Stimulated activated CD8-positive, alpha-beta memory T cell treated with anti-CD3 and anti-CD28 coated beads, Interleukin-7, amount 100 ng/mL, for 1 hour (primary cell): ENCODE measurements at places on chromosomes 11 and 22.
A peak's percentile ranks its signal among the peaks of the same experiment; 100 is the strongest.

DNA sequence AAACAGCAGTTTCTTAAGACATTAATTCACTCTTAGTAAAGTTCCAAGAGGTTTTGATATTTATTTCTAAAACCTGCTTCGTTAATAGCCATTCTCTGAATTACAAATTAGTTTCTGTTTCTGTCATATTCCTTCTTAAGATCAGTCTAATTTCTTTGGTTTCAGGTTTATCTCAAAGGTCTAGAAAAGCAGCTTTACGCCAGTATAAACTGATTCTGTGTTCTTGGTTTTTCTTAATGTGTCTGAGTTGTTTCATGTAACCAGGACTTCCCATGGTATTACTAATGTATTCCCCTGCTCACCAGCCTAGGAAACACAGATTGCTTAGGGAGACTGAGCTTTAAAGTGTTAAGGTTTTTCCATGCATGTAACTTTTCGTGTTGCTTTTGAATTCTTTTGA lies 6.8 kb upstream of the ACY3 start:
- DNase-seq: no peak

- no peak for DNase-seq
These were observed 47.3 kb downstream of the IGF2 start for GRCh38 chr11:2091786-2092463.

- no peak for DNase-seq
These were observed 78.0 kb downstream of the MYEOV start for GRCh38 chr11:69371731-69372588.

GRCh38 chr11:131538322-131538721 lies 167.9 kb downstream of the NTM start:
- no peak for DNase-seq

- no peak for DNase-seq
These were observed 688 bp downstream of the SERPING1 start for GRCh38 chr11:57597916-57598830.

DNA sequence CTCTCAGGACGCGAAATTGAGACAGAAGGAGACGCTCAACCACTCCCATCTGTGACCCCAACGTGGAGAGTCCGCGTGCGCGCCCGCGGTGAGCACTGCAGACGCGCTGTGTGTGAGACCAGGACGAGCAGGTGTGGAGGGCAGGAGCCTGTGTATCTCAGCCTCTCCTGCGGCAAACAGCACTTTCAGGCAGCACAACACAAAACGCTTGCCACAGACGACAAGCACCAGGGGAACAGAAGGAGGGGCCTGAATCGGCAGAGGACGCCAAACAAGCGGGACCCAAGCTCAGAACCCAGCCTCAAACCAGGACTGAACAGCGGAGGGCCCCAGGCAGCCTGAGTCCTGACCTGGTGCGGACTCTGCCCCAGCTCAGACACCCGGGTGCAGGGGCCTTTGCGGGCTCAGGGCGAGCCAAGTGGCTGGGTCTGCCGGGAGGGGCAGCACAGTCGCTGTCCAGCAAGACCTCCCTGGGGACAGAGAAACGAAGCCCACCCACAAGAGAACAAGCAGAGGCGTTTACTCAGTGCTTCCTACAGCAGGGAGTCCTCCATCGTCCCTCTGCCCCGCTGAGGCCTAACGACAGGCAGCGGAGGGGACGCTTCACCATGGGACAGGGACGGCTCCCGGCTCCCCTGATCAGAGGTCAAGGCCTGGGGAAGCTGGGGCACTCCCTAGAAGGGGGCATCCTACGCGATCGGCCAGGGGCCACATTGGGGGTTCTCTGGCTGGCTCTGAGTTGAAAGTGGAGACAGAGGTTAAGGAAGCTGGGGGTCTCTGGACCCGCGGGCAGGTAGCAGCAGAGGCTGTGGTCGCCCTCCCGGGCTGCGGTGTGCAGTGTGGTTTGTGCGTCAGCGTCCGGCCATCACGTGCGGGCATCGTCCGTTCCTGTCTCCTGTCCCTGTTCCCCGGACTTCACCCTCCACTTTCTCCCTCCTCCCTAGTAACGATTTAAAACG lies 560.8 kb downstream of the BRD1 start:
- no peak for DNase-seq

- no peak for DNase-seq
These were observed 12.3 kb downstream of the POU2AF1 start for GRCh38 chr11:111366560-111367410.

GRCh38 chr11:68042219-68043028 lies 3.6 kb downstream of the TCIRG1 start:
- no peak for DNase-seq

- DNase-seq: no peak
These were observed 118.5 kb upstream of the APOA1 start for GRCh38 chr11:116955949-116956348.

DNA sequence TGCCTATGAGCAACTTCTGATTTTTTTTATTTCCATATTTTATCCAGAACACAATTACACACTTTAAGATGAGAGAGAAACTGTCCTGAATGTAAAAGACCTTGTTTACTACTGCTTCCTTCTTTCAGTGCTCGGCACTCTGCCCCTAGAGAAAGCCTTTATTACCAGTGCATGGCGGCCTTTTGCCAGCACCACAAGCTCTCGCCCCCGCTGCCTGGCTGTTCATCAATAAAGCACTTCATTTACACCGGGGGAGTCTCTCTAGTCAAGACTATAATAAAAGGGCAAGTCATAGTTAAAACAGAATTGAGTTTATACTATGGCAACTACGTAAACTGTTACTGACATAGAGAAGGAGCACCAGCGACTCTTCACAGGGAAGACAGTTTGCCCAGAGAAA lies 259.5 kb downstream of the CADM1 start:
- DNase-seq: no peak

- no peak for DNase-seq
These were observed 16.4 kb upstream of the TESMIN start for GRCh38 chr11:68767672-68768071.

GRCh38 chr22:40261783-40262182 lies 84.1 kb downstream of the TNRC6B start:
- DNase-seq: no peak

DNA sequence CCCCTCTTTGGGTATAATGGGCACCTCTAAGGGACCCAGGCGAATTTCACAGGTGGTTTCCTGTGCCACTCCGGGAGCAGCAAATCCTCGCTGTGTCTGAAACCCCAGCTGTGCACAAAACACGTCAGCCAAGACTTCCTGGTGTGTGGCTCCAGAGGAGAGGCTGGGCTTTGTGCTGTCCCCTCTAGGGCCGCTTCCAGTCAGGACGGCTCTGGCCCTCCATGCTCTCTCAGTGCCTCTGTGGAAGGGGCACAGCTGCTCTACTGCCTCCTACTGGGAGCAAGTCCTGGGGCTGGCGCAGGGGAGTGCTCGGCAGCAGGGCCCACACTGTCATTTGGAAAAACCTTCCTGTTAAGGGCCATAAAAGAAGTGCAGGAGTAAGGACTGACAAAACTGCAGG lies 23.7 kb upstream of the ARFGAP3 start:
- DNase-seq: no peak

GRCh38 chr11:67382276-67383136 lies 9.1 kb upstream of the CLCF1 start:
- DNase-seq: peak; percentile 68

DNA sequence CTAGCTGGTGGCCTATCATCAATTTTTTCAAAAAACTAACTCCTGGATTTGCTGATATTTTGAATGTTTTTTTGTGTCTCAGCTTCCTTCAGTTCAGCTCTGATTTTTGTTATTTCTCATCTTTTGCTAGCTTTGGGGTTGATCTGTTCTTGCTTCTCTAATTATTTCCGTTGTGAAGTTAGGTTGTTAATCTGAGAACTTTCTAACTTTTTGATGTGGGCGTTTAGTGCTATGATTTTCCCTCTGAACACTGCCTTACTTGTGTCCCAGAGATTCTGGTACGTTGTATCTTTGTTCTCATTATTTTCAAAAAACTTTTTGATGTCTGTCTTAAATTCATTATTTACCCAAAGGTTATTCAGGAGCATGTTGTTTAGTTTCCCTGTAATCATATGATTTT lies 19.1 kb downstream of the NARS2 start:
- no peak for DNase-seq

DNA sequence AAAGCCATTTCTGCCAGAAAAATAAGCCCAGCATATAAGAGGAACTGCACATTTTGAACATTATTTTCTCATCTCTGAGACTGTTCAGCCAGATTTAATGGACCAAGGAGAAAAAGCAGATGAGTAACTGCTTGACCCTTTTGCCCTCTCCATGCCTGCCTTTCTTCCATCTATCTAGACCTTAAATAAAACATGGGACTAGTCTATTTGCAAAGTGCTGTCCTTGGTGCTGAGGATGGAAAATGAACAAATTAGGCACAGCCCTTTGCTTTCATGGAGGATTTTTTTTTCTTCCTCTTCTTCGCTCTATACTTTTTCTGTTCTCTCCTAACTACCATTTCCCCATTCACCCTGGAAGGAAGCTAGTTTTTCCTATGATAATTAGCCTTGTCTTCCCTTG lies 361.3 kb downstream of the GRM5 start:
- DNase-seq: no peak

DNA sequence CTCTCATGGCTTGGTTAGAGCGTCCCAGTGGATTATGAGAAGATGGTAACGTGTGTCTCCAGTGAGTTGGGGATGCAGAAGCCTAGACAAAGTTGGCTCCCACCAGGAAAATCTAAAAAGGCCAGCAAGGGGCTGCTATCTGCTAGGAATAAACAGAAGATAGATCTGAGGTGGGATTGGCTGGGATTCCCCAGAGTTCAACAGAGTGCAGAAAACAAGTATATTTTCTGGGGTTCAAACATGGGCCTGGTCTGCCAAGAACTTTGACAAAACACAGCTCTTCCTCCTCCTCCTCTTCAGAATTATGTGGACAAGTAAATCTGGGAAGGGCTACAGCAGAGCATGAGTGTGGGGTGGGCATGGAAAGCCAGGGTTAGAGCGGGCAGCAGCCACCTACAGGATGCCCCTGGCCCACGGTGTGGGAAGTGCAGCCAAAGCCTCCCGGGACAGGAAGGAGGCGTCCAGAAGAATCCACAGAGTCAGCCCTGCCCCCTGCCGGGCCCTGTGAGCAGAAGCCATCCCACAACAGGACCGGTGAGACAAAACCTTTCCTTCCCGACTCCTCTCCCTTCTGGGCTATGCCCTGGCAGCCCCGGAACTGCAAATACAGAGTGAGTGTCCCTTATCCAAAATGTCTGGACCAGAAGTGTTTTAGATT lies 67.1 kb downstream of the CD82 start:
- no peak for DNase-seq

DNA sequence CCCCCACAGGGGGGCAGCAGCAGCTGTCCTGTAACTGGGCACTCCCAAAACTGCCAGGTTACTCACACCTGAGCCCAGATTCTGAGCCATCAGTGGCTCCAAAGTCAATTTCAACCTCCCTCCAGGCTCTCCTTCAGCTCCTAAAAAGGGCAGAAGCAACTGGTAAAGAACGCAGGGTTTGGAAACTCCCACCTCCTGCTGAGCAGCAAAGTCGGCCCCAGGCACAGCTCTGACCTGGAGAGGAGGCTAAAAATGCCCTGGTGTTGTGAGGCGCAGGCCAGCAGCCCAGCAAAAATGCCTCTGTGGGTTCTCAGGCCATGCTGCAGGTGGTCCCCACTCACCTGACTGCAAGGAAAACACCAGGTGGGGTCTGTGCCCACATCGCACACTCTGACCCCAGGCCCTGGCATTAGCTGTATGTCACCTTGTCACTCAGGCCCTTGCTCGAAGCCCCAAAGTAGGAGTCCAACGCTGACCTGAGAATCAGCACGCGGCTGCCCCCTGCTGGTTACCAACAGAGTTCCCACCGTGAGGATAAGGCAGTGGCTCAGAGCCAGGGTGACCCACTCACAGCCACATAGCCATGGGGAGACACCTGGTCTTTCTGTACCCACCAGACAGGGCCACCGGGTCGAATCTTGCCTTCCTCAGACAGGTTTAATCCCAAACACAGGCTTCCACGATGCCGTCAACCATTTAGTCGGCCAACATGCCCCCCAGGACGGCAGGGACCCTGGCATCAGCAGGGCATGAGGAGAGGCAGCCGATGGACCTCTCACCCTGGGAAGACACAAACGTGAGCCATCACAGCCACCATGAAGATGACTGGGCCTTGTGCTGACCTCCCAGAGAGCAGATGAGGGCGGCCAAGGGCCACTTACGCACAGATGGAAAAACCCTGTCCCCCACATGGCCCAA lies 11.1 kb downstream of the POLR3H start:
- peak; percentile 43 for DNase-seq

- peak; percentile 98 for DNase-seq
These were observed at the start of gene CLP1 for GRCh38 chr11:57657194-57658022. TSS of gene CLP1 (plus strand) at chr11:57657762. CDS start at chr11:57659477, 1,715 bp downstream.

DNA sequence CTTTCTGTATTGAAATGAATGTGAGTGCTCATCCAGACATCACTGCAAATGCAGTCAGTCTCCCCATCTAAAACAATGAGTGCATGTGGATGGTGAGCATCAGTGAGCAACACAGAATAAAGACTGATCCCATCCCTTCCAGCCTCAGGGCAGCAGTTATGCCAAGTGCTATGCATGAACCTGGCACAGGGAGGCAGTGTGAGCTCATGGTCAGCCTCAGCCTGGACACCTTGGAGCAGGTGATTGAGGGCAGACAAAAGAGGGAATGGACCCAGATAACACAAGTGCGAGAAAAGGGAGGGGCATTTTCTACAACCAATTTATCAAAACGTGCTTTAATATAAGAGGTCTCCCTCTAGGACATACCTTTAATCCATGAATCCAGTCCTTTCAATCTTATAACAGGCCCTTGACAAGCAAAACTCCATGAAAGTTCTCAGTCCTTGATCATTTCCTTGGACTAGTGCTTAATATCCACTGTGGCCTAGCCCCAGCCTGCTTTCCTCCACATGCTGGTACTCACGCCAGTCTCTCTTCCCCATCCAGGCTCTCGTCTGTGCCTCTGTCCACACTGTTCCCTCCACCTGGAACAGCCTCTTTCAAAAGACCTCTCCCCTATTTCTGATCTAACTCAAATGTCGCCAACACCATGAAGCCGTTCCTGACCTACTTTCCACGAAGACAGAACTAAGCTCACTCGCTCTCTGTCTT lies 50.5 kb upstream of the LRRC55 start:
- no peak for DNase-seq

GRCh38 chr11:116202922-116203321 lies 569.9 kb downstream of the BUD13 start:
- DNase-seq: no peak

DNA sequence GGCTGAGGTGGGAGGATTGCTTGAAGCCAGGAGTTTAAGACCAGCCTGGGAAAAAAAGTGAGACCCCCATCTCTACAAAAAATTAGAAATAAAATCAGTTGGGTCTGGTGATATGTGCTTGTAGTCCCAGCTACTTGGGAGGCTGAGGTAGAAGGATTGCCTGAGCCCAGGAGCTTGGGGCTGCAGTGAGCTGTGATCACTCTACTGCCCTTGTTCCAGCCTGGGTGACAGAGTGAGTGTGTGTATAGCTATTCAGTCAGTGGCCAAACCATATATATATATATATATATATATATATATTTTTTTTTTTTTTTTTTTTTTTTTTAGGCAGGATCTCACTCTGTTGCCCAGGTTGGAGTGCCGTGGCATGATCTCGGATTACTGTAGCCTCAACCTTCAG lies 24.5 kb downstream of the ADM start:
- DNase-seq: no peak

GRCh38 chr22:38462960-38463784 lies 4.7 kb upstream of the KDELR3 start:
- no peak for DNase-seq

GRCh38 chr11:69078508-69078907 lies 29.8 kb downstream of the TPCN2 start:
- DNase-seq: no peak

- no peak for DNase-seq
These were observed 30.3 kb downstream of the TPCN2 start for GRCh38 chr11:69078930-69079605.

- DNase-seq: peak; percentile 74
These were observed 8.4 kb upstream of the SLC2A11 start for GRCh38 chr22:23849009-23850006.

GRCh38 chr11:114571712-114572111 lies 12.0 kb upstream of the NXPE1 start:
- no peak for DNase-seq
